Activated CD8-positive, alpha-beta memory T cell treated with anti-CD3 and anti-CD28 coated beads for 4 hours (primary cell): ENCODE measurements at places on chromosomes 7 and 10.

DNA sequence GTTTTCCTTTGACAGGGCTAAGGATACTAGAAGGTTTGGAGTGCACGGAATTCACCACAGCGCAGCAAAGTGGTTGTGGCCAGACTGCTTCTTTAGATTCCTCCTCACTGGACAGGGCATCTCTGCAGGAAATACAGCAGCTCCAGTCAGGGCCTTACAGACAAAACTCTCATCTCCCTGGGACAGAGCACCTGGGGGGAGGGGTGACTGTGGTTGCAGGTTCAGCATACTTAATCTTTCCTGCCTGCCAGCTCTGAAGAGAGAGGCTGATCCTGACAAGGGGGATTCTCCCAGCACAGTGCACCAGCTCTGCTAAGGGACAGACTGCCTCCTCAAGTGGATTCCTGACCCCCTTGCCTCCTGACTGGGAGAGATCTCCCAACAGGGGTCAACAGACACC lies 1257.9 kb downstream of the NXPH1 start:
- DNase-seq: no peak

DNA sequence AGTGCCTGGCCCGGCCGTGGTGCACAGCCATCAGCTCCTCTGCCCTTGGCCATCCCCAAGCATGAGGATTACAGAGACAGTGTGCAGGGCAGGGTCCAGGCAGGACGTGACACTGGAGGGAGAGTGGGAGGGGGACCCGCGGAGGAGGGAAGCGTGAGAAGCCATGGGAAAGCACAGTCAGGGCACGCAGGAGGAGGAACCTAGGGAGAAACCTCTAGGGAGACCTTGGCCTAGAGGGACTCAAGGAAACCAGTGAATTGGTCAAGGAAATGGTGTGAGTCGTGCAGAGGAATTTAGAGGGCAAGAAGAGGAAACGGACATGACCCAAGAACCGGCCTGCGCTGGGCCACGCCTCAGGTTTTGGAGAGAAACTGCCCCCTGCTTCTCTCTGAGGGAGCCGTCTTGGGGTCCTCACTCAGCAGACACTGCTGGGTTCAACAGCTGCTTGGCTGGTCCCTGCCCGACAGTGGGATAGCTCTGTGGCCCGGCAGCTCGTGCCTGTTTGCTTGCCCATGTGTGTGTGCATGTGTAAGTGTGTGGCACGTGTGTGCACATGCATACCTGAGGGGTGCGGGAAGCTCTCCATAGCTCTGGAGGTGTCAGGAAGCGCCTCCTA lies 3.2 kb downstream of the OPN4 start:
- DNase-seq: no peak

DNA sequence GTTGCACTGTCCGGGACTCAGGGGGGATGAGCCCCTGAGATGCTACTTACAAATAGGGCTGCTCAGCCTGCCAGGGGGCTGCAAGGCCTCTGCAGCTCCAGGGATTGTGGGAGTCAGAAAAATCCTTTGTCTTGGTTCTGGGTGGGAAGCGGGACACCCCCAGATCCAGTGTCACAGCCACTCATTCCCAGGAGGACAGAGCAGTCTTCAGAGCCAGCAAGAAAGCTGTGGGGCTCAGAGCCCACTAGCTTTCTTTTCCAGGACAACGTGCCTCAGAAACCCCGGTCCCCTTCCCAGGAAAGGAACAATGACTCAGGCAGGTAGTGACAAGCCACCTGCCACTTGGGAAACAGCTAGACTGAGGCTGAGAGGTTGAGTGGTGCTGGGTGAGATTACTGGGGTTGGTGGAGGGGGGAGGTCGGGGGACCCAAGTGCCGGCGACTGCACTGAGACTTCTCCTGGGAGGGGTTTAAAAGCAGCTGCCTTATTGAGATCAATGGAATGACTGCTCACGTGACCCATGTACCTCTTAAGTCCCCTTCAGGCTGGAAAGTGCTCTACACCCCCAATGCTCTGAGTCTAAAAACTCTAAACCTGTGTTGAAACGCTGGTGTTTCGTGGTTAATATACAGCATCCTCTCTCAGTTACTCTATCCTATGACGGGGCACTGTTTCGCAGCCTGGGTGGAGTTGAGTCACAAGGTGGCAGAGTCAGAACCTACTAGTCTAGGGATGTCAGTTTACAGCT lies 123.6 kb downstream of the UBE2H start:
- DNase-seq: no peak

GRCh38 chr10:15898046-15898445 lies 37.7 kb upstream of the MINDY3 start:
- DNase-seq: no peak

- no peak for DNase-seq
Observed at GRCh38 chr7:15755061-15755460, 68.6 kb upstream of the MEOX2 start.

DNA sequence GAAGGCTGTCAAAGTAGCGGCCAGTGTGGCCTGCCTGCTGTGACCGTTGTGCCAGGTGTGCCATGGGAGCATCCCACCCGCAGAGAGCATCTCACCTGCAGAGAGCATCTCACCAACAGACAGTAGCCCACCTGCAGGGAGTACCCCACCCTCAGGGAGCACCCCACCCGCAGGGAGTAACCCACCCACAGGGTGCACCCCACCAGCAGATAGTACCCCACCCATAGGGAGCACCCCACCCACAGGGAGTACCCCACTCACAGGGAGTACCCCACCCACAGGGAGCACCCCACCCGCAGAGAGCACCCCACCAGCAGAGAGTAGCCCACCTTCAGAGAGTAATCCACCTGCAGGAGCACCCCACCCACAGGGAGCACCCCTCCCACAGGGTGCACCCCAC lies 476.5 kb downstream of the TCERG1L start:
- no peak for DNase-seq

DNA sequence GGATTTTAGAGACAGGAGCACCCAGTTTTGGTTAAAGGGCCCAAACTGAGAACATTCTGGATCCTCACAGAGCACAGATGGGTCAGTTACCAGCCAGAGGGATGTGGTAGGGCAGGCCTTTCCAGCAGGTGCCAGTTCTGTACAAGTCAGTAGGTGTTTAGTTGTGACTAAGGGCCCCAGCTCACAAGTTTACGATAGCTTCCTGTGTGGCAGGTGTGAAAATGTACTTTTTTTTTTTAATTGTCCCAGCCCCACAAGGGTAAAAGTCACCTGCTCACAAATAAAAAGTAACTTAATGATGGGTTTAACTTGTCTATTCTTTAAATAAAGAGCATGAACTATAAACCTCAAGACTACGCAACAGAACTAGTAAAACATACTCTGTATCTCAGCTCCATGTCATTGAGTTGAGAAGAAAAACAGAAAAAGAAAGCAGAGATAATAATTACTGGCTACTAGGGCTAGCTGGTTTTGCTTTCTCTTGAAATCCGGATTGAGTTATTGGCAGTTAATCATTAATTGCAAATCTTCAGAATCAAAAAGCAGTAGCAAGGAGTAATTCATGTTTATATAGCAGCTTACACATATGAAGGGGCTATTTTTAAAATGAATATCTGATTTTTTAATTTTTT lies 15.4 kb downstream of the NFE2L3 start:
- DNase-seq: no peak

DNA sequence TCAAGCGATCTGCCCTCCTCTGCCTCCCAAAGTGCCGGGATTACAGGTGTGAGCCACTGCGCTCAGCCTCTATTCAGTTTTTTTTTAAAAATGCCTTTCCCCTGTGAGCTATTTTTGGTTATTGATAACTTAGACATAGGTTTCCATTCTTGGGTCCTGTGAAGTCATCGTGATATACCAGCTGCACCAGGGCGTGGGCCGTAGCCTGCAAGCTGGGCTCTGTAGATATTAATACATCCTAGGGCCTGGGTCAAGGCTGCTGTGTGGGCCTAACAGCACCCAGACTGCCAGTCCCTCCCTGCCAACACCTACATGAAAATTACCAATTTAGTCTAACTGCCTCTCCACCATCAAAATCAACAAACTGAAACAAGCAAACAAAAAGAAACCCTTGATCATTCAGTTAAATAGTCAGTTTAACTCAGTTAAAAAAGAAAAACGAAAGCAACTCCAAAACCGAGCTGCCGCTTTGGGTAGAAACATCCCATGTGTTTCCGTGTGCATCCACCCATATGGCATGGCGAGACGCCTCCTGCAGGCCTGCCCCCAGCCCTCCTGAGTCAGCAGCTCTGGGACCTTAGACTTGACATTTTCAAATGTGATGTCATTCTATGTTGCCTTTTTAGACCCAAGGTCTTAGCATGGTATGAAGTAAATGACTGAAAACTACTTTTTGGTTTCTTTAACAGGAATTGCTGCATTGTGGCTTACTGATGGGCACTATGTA lies 330.2 kb downstream of the GLRX3 start:
- no peak for DNase-seq

GRCh38 chr7:4575254-4575653 lies 106.8 kb upstream of the FOXK1 start:
- no peak for DNase-seq

GRCh38 chr10:78981970-78982281 lies 86.8 kb upstream of the ZMIZ1 start:
- no peak for DNase-seq

- DNase-seq: no peak
Observed at GRCh38 chr10:111146025-111146640, 69.3 kb downstream of the ADRA2A start.

GRCh38 chr7:2245883-2246675 lies 4.1 kb downstream of the NUDT1 start:
- DNase-seq: no peak

DNA sequence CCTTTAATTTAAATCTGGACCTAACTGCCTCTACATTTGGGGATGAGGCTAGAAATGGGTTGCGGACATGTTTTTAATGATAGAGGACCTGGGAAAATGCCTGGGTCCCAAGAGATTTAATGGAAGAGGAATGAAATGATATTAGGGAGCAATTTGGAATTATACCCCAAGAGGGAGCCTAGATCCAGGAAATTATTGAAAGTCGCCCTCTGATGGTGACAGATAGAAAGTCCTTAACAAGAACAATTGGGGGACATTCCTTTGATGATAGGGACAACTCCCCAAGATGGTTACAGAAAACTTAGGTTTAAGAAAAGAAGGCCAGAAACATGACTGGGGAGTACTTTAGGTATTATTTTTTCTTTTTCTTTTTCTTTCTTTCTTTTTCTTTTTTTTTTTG lies 9.5 kb upstream of the TSGA13 start:
- no peak for DNase-seq

DNA sequence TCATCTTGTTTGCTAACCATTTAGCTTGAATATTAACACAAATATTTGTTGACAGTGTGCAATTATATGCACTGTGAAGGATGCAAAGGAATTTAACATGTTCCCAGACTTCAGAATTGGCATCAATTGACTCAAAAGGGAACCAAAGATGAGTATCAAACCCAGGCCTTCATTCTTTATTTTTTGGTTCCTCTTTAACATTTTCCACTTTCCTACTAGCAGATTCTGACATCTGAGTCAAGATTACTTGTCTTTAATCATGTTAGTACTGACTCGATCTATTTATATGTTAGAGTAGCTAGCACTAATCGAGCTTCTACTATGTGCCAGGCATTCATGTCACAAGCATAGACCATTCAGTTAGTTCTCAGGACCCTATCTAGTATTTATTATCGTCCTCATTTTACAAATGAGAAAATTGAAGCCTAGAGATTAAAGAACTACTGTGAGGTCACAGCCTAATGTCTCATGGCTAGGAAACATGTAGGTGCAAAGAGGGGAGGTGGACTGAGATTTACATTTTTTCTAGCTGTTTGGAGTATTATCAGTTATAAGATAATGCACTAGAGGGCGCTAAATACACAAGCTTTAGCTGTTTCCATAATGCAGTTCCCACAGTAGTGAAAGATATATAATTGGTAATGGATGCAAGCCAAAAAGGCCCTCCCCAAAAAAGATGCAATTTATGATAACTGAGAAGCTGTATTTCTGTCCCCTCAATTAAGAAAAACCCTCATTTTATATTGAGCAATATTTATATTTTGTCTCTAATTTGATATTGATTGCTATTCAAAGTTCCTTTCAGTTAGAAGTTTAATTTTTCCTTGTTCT lies 32.9 kb upstream of the KMT2E start:
- no peak for DNase-seq

DNA sequence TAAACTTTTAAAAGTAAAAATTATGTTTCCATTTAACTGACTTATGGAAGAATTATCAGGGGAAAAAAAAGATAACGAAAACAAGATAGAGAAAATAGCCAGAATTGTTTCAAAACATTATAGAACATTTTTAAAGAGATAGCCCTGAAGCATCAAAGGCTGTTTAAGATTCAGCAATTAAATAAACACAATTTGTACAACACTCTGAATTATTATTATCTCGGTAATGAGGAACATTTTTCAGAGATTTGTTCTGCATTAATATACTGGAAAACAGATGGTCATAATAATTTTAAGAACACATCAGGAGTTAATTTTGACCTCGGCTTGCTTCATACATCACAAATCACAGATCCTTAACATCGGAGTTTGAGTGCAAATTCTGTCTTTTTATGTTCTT lies 643.8 kb downstream of the SORCS1 start:
- DNase-seq: no peak

DNA sequence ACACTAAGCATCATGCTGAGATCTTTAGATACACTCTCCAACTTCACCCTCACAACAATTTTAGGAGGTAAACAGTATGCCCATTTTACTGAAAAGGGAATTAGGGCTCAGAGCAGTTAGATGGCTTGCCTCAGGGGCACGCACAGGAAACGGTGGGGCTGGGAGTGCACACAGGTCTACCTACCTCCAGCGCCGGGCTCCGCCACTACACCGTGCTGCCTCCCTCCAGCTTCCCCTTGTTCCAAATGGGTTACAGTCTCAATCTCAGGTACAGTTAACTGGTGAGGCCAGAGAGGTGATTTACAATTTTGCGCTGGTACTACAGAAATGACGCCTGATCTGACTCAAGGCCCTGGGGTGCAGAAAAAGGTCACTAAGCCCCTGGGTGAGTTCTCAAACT lies 142.0 kb downstream of the NOC3L start:
- DNase-seq: no peak

DNA sequence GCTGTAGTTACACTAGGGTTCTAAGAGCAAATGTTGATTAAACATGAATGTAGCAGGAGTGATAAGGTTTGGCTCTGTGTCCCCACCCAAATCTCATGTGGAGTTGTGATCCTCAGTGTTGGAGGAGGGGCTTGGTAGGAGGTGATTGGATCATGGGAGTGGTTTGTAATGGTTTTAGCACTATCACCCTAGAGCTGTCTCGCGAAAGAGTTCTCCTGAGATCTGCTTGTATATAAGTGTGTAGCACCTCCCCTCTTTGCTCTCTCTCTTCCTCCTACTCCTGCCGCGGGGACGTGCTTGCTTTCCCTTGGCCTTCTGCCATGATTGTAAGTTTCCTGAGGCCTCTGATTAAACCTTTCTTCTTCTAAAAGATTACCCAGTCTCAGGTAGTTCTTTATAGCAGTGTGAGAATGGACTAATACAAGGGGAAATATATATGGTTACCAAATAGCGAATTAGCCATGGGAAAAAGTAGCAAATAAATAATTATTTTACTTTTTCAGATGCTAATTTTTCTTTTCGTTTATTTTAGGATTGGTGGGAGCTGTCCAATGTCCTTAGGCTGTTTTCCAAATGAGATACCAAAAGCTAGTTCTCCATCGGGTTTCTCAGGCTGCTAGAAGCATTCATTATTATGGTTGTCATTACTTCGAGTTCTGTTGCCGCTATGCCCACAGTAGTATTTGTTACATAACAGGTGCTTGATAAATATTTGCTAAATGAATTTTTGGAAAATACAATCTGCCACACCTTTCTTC lies 58.7 kb downstream of the PTEN start:
- DNase-seq: no peak

- no peak for DNase-seq
Observed at GRCh38 chr7:157220916-157221569, 82.3 kb downstream of the UBE3C start.
